HL-60 (cell line): ENCODE measurements at places on chromosomes 2 and 18.

DNA sequence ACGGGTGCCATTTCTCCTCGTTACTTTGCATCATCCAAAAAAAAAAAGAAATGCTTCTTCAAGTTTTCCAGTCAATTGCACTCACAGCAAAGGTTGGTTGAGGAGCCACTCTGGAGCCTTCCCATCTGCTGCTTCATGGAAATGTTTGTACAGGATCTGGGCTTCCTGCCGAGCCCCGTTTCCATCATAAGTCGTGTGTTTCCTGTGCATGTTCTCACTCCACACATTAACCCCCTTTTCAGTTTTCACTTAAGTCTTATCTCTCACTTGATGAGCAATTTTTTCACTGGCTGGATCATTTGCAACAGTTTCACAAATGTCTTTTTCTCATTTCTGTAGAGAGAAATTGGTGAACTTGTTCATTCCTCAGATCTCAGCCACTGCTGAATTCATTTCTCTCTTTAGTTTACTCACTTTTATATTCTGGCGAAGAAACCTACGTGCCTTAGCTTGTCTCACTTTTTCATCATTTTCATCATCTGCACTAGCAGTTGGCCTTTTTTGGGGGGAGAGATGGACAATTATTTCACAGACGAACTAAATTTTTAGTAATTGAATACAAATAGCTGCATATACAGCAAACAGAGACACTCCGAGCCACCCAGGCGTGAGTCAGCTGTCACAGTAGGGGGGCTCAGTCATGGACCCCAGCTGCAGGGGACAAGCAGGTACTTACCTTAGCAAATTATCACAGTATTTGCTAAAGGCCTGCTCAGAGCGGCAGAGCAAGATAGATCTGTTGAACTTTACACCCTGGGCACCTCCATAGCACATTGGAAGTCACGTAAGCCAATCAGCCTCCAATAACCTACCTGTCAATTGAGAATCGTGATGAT, 750.8 kb upstream of the ID2 start:
- no peak for DNase-seq

DNA sequence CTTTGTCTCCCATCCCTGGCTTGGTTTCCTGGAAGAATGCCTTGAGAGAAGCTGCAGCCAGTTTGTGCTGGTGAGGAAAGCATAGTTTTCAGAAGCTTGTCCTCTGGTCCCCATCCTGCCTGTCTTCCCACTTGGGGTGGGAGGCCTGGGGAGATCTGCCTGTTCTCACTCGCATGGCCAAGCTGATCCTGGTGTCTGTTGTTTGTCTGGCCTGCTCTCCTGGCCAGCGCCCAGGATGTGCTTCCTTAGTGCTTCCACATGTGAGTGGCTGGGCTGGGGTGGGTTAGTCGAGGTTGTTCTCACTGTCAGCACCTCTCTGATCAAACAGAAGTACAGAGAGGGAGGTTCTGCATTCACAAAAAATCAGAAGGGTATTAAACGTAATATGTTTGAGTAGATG, 49.5 kb downstream of the PTPRM start:
- no peak for DNase-seq

- DNase-seq: no peak
Measured at GRCh38 chr2:157875641-157876065, 477 bp downstream of the ACVR1 start.

- DNase-seq: no peak
Measured at GRCh38 chr2:99469394-99469793, 20.4 kb downstream of the REV1 start.

GRCh38 chr18:55283309-55283708, 304.7 kb downstream of the TCF4 start:
- no peak for DNase-seq

- DNase-seq: no peak
Measured at GRCh38 chr2:17652681-17653394, 100.8 kb downstream of the SMC6 start.

DNA sequence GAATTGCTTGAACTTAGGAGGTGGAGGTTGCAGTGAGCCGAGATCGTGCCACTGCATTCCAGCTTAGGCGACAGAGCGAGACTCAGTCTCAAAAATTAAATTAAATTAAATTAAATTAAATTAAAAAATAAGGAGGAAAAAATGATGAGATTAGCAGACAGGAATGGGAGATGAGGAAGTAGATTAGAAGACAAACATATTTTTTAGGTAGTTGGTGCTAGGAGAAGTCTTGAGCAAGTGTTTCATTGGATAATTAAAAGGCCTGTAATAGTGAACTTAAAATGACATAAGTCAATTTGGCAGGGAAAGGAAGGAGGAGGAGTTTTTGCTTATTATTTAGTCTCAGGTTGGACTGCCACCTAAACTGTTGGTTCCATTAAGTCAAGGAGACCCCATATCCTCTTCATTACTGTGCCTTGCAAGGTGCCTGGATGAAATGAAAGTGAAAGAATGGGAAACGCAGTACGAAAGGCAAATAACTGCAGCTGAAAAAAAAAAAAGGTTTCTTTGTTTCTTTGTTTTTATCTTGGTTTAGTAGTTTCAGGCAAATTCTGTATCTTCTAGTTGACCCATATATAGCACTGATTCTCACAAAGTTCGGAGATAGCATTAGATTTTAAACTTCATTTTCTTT, 162.0 kb downstream of the SLC8A1 start:
- DNase-seq: no peak

- DNase-seq: no peak
Measured at GRCh38 chr2:165113414-165113813, 90.4 kb downstream of the SCN3A start.

GRCh38 chr18:37426586-37426985, 139.0 kb downstream of the CELF4 start:
- no peak for DNase-seq

DNA sequence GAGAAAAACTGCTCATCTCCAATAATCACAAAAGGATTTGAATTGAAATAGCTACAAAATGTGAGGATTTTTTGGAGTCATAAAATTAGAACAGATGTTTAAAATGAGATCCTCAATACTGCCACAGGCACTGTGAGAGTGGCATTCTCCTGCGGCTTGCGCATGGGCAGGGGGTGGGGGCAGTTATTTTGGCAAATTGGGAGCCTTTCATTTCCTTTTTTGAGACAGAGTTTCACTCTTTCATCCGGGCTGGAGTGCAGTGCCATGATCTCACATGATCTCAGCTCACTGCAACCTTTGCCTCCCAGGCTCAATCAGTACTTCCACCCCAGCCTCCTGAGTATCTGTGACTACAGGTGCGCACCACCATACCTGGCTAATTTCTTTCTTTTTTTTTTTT, 42.4 kb downstream of the POMC start:
- no peak for DNase-seq
